ENCODE measurements at places on chromosomes 4 and X.

- DNase-seq: no peak
These were observed 241.1 kb downstream of the TACR3 start for GRCh38 chr4:103478734-103479133.

DNA sequence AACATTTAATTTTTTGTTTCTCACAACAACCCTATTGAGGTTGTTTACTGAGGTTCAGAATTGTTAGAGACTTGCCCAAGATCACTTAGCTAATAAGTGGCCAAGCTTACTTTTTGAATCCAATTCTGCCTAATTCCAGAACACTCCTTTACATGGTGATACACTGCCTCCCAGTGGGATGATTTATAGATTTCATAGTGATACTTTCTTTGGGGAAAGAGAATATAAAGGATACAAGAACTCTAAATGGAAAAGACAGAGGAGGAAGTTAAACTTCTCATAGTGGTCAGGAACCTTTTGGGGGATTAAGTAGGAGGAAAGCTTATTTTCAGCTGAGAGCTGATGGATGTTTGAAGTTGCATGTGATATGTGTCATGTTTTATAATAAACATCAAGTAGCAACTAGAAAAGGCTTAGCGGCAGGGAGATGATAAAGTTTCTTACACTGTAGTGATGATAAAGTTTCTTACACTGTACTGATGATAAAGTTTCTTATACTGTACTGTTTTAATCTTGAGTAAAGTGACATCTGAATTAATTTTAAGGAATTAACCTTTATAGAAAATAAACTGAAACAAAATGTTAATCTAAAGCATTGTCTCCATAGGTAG lies 15.3 kb downstream of the STAG2 start:
- peak; percentile 2 for DNase-seq

- no peak for DNase-seq
These were observed 128.4 kb upstream of the FAT1 start for GRCh38 chr4:186852073-186852420.

DNA sequence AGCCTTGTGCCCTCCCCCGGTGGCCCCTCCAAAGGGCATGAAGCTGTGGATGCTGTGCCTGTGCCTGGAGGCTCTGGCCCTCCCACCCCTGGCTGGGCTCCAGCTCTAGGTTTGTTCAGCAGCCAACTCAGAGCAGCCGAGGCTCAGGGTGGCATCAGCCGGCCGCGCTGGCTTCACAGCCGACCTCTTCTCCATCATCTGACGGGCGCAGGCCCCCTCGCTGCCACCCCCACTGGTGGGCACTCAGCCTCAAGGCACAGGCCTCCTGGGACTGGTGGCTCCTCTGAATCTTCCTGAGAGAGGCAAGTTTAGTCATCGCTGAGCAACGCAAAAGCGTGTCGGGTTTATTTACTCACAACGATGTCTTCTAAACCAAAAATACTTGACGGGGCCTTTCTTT lies 46.0 kb downstream of the PCGF3 start:
- no peak for DNase-seq

GRCh38 chr4:155614111-155614762 lies 52.4 kb upstream of the GUCY1A1 start:
- no peak for DNase-seq

- DNase-seq: no peak
These were observed 98.3 kb downstream of the NFKB1 start for GRCh38 chr4:102599455-102599854.

GRCh38 chrX:41025926-41026701 lies 59.1 kb upstream of the USP9X start:
- DNase-seq: no peak

- no peak for DNase-seq
These were observed 249.6 kb downstream of the CAMK2D start for GRCh38 chr4:113511944-113512343.

DNA sequence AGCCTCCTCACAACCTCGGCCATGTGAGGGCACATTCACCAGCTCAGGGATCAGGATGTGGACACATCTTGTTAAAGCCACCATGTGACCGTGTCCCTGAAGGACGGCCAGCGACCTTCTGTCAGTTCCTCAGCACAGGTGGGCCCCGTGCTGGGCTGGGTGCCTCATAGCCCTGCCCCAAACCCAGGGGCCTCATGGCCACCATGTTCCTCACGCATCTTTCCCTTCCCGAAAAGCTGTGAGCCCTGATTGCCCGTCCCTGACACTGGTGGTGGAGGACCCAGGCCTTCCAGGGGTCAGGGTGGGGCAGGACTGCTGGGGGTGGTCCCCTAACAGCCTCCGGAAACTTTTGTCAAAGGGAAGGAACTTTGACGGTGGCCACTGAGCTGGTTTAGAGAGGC lies 60.1 kb upstream of the ADRA2C start:
- no peak for DNase-seq

GRCh38 chr4:185809121-185809520 lies 2.9 kb downstream of the SORBS2 start:
- DNase-seq: no peak

DNA sequence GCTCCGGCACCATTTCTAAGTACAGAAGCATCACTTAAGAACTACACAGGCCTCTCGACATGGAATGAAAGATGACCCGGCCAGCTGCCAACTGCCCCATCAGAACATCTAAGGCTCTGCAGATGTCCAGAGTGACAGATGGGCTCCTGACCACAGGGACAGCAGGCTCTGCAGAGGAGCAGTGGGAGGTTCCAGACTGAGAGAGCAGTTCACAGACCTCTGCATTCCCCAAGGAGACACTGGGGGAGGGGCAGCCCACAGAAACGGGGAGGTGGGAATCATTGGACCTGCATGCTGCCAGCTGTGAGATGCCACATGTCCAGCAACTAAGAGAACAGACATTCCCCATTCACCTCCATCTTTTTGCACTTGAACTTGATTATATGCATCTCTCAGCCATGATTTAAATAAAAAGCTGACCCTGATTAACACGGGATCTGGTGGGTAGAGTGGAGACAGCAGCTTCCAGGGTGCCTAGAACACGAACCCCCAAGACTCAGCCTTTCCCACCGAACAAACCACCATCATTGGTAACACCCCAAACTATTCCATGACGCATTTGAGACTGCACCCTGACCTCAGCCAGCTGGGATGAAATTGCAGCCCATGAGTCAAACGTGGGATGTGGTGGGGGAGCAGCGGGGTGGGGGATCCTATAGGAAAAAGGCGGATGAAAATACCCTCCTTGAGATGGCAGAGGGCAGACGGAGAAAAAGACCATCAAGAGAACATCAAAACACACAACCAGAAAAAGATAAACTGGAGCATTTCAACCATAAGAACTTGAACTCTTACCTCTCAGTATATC lies 47.2 kb downstream of the AFAP1 start:
- DNase-seq: peak; percentile 42

GRCh38 chrX:47168495-47169073 lies 23.6 kb downstream of the RBM10 start:
- no peak for DNase-seq

DNA sequence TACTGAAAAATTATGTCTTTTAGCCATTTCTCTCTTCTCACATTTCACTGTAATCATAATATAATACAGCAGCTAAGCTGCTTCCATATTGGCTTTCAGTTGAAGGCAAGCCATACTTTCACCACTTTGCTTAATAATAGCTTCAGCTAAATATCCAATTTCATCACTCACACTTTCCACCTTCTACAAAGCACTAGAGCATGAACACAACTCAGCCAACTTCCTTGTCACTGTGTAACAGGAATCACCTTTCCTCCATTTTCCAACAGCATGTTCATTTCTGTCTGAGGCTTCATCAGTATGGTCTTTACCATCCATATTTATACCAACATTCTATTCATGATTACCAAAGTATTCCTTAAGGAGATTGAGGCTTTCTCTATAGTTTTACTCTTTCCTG lies 219.8 kb upstream of the CTSO start:
- no peak for DNase-seq

GRCh38 chr4:168577624-168578023 lies 80.8 kb downstream of the PALLD start:
- no peak for DNase-seq

DNA sequence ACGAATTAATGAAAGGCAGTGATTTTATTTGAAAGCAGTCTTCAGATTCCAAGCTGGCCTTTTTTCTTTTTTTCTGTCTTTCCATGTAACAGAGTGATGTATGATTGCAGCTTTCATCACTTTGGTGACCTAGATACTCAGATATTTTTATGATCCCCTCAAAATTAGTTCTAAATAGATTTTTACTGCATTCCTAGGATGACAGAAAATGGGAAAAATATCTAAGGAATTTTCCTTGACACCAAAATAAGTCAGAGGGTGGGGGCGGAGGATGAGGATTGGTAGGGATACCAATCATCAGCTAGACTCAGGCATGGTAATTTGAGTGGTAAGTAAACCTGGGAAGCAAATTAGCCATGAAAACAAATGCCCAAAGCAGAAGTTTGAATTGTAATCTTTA lies 11.9 kb upstream of the HMGB2 start:
- no peak for DNase-seq

DNA sequence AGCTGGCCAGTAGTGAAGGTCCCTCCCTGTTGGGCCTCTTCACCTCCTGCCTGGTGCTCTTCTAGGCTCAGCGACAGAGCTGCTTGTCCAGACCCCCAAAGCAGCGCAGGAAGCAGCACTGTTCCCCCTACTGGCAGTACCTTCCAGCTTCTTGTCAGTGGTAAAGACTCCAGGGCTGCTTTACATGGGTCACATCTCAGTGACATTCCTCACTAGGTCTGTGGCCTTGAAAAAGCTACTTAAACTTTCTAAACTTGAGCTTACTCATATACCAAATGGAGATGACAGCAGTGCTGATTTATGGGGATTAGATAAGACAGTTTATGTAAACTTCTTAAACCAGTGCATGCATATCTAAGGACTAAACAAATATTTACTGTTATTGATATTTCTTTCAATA lies 117.3 kb downstream of the FAT4 start:
- no peak for DNase-seq

DNA sequence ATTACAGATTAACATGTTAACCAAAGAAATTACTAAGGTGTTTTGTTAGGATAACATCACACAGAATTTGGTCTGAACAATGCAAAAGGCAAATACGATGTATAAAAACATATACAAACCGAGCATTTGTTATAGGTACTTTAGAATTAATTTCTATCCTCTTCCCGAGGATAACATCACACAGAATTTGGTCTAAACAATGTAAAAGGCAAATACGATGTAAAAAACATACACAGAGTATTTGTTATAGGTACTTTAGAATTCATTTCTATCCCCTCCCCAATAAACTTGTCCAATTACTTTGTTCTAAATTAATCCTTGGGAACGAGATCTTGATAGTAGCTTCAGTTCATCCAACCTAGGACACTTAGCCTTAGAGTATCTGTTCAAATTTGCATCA lies 7.6 kb downstream of the HNRNPDL start:
- no peak for DNase-seq

DNA sequence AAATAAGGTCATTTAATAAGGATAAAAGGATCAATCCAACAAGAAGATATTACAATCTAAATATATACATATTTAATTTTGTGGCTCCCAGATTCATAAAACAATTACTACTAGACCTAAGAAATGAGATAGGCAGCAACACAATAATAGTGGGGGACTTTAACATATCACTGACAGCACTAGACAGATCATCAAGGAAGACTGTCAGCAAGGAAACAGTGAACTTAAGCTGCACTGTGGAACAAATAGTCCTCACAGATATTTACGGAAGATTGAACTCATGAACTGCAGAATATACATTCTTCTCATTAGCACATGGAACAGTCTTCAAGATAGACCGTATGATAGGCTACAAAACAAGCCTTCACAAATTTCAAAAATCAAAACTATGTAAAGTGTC lies 56.1 kb upstream of the NAP1L2 start:
- DNase-seq: no peak
